ENCODE measurements at places on chromosomes 5 and 9.

DNA sequence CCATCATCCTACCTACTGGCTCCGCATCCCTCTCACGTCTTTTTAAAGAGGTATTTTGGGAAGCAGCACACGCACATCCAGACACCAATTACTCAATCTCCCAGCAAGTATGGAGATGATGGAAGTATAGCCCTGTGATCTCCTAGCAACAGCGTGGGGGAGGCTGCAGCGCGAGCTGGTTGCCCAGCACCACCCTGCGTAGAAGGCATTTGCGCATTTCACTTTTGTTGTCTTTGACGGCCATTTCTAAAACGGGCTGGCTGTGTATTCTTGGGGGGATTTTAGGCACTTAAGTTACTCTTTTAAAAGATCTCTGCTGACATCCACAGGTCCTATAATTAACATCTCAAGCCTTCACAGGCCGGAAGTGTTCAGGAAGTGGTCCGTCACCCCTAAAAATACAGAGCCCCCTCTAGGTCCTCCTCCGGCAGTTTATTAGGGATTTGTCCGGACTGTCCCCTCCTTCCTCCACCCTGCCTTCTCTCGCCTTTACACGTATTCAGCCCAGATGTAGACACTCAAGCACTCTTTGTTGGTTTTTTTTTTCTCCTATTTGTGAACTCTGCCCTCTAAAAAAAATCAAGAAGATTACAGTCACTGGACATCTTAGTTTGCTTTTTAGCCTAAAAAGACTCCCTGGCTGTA is 371.4 kb downstream of the NTRK2 start:
- DNase-seq, result no peak

GRCh38 chr9:95003689-95004410 is 277.4 kb downstream of the AOPEP start:
- DNase-seq, result no peak

GRCh38 chr9:130630506-130631330 is 33.7 kb upstream of the PRDM12 start:
- no peak for DNase-seq

- DNase-seq, result no peak
Measured at GRCh38 chr5:108827131-108827530, 79.4 kb downstream of the FER start.

DNA sequence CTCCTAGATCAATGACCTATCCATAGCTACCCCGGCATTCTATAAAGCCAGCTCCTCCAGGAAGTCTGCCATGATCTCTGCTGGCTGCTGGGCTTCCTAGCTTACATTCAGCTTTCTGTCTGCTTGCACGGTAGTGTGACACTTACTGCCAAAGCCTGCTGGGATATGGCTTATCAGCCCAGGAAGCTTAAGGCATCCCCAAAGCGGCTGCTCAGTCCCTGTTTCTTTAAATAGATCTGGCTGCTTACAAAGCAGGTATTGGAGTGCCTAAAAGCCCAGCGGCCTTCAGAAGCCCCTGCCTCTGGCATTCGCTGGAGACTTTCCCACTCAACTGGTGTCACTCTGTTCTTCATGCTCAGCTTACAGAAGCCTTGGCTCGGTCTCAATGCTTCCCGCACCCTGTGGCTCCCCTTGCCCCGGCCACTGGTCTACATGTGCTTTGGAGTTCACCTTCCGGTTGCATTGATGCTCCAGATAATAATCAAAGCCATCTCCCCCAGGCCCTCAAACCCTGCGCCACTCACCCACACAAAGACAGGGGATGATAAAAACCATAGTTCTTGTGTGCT is 31.3 kb upstream of the STRBP start:
- DNase-seq, result no peak

DNA sequence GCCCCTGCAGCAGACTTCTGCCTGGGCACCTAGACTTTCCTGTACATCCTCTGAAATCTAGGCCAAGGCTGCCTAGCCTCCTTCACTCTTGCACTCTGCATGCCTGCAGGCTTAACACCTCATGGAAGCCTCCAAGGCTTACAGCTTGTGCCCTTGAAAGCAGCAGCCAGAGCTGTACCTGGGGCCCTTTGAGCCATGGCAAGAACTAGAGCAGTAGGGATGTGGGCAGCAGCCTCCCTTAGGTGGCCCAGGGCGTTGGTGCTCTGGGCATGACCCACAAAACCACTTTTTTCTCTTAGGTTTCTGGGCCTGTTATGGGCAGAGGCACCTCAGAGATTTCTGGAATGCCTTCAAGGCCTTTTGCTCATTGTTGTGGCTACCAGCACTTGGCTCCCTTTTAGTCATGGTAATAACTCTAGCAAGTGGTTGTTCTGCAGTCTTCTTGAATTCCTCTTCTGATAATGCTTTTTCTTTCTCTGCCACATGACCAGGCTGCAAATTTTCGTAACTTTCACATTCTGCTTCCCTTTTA is 606.2 kb downstream of the TLE4 start:
- no peak for DNase-seq

DNA sequence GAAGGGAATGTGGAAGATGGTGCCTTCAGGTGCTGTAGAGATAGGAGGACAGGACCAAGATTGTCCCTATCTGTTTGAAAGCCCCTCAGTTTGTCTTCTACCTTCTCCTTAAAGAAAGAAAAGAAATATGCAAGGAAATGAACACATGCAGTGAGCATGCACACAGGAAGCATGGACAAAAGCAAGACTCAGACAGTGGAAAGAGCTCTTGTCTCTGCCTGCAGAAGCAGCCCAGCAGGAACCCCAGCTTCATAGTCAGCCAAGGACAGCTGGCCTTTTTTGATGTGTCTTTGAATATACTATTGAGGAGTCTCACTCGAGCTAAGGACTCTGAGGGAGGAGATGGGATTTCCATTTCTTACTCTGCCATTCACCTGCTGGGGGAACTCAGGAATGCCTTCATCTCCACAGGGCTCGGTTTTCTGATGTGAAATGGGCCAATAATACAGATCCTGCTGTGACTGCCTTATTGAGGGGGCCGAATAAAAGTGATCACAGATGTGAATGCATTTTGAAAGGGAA is 132.5 kb upstream of the ADRA1B start:
- no peak for DNase-seq

DNA sequence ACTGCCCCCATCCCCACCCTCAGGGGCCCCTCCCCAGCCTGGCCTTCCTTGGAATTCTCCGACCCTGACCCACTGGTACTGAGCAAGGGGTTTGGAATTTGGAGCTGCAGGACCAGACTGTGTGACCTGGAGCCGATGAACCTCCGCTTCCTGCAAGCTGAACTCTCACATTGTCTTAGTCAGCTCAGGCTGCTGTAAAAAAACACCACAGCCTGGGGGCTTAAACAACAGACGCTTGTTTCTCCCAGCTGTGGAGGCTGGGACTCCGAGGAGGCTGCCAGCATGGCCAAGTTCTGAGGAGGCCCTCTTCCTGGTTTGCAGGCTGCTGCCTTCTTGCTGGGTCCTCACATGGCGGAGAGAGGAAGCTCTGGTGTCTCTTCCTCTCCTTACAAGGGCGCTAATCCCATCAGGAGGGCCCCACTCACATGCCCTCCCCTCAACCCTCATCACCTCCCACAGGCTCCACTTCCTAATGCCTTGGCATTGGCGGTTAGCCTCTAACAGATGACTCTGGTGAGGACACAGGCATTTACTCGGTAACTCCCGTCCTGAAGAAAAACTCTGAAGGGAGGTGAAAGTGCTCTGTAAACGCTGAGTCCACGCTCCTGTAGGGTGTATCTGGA is 42.4 kb downstream of the C5orf15 start:
- no peak for DNase-seq

- DNase-seq, result no peak
Measured at GRCh38 chr9:32454280-32454679, 69.8 kb downstream of the ACO1 start.

DNA sequence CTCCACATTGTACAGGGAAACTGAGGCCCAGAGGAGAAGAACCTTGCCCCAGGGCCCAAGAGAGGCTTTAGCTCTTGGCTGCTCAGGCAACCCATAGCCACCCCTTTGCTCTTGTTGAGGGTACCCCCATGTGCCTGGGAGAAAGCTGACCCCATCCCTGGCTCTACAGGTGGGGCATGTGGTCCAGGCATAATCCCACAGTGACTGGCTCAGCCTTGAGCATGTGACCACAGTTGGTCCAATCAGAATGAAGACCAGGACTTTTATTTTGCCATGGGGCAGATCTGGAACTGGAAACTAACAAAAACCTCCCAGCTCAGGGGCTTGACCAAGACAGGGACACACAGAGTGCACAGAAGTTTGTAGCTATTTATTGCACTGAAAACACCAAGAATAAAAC is 29.3 kb downstream of the SLC6A7 start:
- no peak for DNase-seq
